ENCODE measurements at places on chromosomes 13 and 19.
A peak's percentile ranks its signal among the peaks of the same experiment; 100 is the strongest.

GRCh38 chr13:114149774-114150740 is 17.6 kb upstream of the RASA3 start:
- no peak for DNase-seq

- no peak for DNase-seq
These were observed 366.1 kb downstream of the GPC5 start for GRCh38 chr13:91764527-91764926.

GRCh38 chr19:1567116-1567847 is 843 bp downstream of the MEX3D start:
- peak; percentile 50 for DNase-seq

GRCh38 chr13:35954207-35954560 is 177.0 kb downstream of the DCLK1 start:
- DNase-seq, result no peak

DNA sequence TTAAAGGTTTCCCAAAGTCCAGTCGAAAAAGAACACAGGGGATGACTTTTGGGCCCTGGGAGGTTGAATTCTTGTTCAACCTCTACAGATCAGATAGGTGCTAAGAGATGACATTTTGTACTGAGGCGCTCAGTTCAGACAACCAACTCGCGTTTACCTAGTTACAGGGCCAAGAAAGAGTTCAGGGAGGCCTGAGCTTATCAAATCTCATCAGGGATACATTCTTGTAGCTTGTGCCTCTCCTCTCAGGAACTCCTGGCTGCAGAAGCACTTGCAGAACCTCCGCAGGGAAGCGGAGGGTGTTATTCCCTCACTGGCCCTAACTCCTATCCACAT is 825 bp downstream of the ZNF776 start:
- DNase-seq, result no peak

DNA sequence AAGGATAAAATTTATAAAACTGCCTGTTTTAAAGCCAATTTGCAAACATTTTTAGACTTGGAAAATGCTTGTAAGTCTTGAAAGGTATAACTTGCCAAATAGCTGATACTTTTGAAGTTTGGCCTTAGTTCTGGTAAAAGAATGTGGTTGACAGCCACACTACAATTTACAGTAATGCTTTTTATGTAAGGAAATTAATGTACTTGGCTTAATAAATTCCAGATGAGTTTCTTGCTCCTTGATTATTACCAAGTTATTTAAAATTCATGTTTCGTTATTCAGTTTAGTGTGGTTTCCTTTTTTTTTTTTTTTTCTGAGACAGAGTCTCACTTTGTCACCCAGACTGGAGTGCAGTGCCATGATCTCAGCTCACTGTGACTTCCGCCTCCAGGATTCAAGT is 14.9 kb downstream of the LMO7 start:
- no peak for DNase-seq

DNA sequence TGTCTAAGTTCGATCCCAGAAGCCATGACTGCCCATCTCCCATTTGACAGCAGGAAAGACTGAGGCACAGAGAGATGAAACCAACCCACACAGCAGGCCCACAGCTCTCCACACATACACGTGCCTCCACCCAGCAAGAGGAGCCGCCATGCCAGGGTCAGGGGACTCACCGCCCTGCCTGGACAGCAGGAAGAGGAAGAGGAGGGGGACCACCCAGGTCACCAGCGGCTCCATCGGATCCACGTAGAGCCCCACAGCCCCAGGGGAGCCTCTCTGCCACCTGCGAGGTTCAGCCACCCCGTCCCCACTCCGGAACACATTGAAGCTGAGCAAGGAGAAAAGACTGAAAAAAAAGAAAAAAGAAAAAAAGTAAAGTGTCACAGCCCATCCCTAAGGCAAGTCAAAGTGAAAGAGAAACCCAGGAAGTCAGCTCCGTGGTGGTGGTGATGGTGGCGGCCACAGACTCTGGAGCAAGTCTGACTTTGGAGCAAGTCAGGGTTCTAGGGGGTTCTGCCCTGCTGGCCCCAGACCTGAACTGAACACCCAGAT is at the start of gene IL12RB1:
Gene IL12RB1 (minus strand): TSS at position 345 of the 549 bp plus-strand sequence. CDS start 111 bp downstream, at position 234.
- peak; percentile 53 for DNase-seq

GRCh38 chr19:15305582-15306334 is 26.6 kb downstream of the BRD4 start:
- DNase-seq, result no peak

GRCh38 chr13:74132152-74132775 is 1.9 kb downstream of the KLF12 start:
- DNase-seq, result no peak

DNA sequence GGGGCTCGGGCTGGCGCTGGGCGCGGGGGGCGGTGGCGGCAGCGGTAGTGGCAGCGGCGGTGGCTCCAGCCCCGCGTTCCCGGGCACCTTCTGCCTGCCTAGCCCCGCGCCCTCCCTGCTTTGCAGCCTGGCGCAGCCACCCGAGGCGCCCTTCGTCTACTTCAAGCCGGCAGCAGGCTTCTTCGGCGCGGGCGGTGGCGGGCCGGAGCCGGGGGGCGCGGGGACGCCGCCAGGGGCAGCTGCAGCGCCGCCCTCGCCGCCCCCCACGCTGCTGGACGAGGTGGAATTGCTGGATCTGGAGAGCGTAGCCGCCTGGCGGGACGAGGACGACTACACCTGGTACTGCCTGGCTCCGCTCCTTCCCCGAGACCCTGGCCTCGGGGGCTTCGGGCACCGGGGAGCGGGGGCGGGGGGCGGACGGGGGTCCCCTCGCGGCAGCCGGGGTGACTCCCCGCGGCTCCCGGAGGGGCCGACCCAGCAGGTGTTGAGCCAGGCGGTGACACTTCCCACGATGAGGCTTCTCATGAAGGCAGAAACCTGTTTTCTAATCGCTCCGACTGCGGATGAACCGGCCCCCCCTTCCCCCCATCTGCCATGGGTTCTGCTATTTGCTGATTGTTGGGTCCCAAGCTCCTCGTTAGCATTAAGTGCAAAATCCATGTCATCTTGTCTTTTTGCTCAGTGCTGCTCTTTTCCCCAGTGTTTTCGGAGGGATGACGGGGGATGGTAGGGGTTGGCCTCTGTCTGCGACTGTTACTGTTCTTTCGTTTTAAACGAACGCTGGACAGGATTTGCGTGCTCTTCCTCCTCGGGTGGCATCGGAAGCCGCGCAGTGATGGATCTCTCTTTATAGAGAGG is 943 bp downstream of the SLAIN1 start:
- DNase-seq, result peak; percentile 69

DNA sequence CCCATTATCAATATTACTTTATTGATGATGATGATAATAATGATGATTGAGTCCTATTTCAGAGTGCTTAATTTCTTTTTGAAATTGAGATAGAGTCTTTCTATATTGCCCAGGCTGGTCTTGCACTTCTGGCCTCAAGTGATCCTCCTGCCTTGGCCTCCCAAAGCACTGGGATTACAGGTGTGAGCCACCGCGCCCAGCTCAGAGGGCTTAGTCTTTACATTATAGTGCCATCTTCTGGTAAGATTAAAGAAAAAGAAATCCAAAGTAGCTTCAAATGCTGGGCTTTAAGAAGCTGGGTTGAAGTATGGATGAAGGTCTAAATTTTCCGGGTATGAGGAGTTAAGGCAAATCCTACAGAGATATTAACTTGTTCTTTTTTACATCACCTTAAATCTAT is 3.4 kb upstream of the ZNF333 start:
- no peak for DNase-seq

GRCh38 chr13:89740994-89741685 is 1606.3 kb upstream of the MIR17HG start:
- peak; percentile 7 for DNase-seq

- DNase-seq, result no peak
These were observed 404.2 kb downstream of the KLF12 start for GRCh38 chr13:73730014-73730413.

- peak; percentile 99 for DNase-seq
These were observed at the start of gene UPF1 for GRCh38 chr19:18831524-18832305. Gene UPF1, plus strand, starts transcription at chr19:18831959. Its CDS starts 251 bp downstream, at chr19:18832210.

GRCh38 chr19:45780146-45780447 is 2.2 kb downstream of the DMPK start:
- DNase-seq, result no peak

GRCh38 chr13:33740134-33740538 is 77.8 kb upstream of the RFC3 start:
- DNase-seq, result no peak

DNA sequence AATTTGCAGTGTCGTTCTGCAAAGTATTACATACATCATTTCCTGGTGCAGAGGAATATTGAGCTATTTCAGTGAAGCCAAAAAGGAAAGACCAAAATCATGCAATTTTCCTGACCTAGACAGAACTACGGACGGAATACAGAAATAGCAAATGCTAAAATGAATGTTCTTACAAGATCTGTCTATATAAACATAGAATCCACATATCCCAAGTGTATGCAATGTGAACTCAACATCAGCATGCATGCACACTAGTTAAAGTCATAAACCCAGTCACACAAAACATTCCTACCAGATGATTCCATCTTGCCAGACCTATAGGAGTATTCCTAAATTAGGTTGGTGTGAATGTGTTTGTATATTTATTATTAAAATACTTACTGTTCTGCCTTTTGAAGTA is 383.7 kb upstream of the ZNF507 start:
- no peak for DNase-seq

- no peak for DNase-seq
These were observed 103.7 kb downstream of the ABCC4 start for GRCh38 chr13:95197548-95197947.

- peak; percentile 79 for DNase-seq
These were observed 3.0 kb downstream of the HPN start for GRCh38 chr19:35044317-35045117.

DNA sequence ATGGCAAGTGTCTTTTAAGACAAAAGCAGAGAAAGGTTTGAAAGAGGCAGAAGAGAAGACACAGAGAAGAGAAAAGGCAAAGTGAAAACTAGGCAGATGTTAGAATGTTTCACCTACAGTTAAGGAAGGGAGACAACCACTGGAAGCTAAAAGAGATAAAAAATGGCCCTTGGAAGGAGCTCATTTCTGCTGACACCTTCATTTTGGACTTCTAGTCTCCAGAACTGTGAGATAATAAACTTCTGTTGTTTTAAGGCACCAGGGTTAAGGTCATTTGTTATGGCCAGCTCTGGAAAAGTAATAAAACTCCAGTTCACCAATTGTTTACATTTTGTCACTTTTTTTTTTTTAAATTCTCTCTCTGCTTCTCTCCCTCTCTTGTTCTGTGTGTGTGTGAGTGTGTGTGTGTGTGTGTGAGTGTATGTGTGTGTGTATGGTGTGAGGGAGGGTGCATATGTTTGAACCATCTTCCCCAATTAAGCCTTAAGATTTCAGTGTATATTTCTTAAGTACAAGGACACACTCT is 374.6 kb downstream of the DACH1 start:
- DNase-seq, result no peak

- DNase-seq, result peak; percentile 69
These were observed 23.5 kb upstream of the DCLK1 start for GRCh38 chr13:36154567-36155291.

DNA sequence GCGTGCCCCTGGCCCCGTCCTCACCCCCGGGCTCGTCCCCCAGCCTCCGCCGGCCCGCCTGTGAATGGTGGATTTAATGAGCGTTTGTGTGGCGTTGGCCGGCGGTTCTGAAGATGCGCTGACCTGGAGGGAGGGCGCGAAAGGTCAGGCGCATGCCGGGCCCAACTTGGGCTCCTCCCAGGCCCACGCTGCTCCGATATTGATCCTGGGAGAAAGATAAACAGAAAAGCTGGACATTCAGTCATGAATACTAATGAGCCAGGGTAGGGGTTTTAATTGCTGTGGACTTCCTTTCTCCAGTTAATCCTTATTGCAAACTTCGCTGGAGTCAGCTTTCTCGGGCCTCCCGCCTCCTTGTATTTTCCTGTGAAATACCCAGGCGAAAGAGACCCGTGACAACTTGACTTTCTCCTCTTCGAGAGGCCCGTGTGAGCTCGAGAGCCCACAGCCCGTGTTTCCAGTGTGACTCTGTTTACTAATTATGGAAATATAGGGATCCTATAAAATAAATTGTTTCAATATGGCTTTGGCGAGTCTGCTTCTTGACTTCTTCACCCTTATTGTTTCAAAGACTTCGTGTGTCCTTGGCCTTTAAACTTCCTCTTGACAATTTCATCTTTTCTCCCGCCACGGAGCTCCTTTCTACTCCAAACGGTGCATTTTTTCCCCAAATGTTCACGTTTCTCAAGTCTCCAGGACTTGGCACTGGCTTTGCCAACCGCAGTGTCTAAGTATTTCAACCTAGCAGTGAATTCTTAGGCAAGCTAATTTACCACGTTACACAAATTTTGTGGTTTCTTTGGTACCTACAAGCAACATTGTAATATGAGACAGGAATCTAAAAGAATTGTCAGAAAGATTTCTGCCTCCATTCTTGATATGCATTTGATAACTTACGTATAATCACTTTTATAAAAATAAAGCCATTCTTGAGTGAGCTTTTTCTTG is 10.5 kb downstream of the ZIC2 start:
- no peak for DNase-seq

GRCh38 chr19:42386974-42387707 is 3.0 kb downstream of the CNFN start:
- peak; percentile 59 for DNase-seq

DNA sequence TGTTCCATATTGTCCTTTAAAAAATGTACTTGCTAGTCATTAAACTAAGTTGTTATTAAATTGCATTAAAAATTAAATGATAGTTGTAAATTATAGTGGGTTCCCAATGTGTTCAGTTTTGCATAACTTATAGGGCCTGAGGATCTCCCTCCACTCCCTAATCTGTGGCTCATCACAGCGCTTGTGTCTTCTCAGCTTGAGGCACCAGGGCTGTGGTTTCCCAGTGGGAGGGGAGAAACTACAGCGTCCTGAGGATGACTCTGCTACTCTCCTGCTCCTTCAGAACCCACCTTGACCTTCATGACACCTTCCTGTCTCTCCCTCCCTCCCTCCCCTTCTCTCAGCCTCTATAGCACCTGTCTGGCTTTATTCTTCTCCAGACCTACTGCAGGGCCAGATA is 1.4 kb downstream of the SGCG start:
- DNase-seq, result no peak

DNA sequence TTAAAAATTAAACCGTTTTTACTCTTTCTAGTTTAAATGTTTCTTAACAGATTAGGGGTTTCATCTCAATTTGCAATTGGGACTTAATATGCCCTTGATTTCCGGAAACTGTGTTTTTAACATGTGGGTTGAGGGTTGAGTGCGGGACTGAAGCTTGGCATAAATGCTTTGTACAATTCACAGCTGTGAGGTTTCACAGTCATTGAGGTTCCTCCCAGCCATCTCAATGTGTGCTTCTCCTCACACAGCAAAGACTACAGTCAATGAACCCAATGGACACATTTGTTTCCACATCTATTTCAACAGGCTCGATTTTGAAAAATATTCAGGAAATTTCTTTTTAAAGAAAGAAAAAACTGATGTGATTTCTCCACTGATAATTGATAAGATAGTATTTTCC is 328.6 kb downstream of the TBC1D4 start:
- DNase-seq, result no peak

- no peak for DNase-seq
These were observed 240.3 kb downstream of the LACC1 start for GRCh38 chr13:44120043-44120442.

- DNase-seq, result no peak
These were observed 18.2 kb downstream of the COMP start for GRCh38 chr19:18772620-18773587.

- DNase-seq, result no peak
These were observed 241.4 kb downstream of the UQCRFS1 start for GRCh38 chr19:28971513-28971912.

GRCh38 chr13:78689011-78689410 is 30.1 kb upstream of the OBI1 start:
- DNase-seq, result no peak

- peak; percentile 49 for DNase-seq
These were observed 13.5 kb upstream of the ZNF554 start for GRCh38 chr19:2805991-2806649.

Measured in right cardiac atrium (tissue), 5 donors.